ENCODE measurements at places on chromosomes 12 and 14.

DNA sequence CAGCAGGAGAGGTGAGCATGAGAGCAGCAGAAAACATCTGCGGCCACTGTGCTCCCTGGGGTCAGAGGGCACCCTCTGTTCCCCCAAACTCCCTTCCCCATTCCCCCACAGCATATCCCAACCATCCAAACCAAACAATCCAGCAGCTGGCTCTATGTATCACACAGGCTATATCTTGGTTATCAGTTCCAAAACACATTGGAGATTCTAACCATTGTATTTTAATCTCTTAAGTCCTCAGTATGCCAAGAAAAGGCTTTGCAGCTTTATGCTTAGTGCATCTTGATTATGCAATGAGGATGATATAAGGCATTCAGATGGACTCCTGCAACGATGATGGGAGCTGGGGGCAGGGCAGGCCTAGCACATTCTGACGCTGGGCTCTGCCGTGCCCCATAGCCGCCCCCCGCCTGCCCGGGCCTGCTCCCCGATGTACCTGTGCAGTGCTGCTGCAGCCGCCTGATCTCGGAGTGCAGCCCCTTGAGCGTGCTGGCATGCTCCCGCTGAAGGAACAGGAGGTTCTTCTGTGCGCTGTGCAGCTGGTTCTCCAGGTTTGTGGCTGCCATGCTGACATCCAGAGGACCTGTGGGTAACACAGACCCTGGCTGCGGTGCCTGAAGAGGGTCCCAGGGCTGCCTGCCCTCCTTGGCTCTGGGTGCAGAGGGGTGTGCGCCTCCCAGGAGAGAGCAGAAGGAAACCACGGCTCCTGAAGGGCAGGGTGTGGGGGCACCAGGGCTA, 29.6 kb downstream of the CCDC92 start:
- no peak for DNase-seq

DNA sequence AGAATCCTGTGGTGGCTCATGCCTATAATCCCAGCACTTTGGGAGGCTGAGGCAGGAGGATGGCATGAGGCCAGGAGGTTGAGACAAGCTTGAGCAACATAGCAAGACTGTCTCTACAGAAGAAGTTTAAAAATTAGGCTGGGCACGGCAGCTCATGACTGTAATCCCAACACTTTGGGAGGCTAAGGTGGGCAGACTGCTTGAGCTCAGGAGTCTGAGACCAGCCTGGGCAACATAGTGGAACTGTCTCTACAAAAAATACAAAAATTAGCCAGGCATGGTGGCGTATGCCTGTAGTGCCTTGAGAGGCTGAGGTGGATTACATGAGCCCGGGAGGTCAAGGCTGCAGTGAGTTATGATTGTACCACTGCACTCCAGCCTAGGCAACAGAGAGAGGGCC, 998 bp upstream of the CYP27B1 start:
- no peak for DNase-seq

- peak; percentile 79 for DNase-seq
These were observed at the start of gene DDX55 for GRCh38 chr12:123601602-123602489. DDX55 (plus strand) TSS chr12:123602099; CDS start chr12:123602149, 50 bp downstream.

DNA sequence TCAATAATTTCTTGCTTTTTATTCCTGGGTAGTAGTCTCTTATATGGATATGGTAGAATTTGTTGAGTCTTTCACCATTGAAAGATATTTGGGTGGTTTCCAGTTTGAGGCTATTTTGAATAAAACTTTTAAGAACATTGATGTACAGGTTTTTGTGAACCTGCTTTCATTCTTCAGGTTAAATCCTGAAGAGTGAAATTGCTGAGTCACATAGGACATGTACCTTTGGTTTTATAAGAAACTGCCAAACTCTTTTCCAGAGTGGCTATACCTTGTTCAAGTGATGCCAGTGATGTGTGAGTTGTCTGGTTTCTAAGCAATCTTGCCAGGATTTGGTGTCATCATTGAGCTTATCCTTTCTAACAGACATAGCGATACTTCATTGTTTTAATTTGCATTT, 184.6 kb upstream of the PZP start:
- no peak for DNase-seq

- DNase-seq, result no peak
These were observed 166.7 kb upstream of the SYT1 start for GRCh38 chr12:78697817-78698415.

- DNase-seq, result no peak
These were observed 602.8 kb downstream of the ALG10 start for GRCh38 chr12:34625116-34625515.

DNA sequence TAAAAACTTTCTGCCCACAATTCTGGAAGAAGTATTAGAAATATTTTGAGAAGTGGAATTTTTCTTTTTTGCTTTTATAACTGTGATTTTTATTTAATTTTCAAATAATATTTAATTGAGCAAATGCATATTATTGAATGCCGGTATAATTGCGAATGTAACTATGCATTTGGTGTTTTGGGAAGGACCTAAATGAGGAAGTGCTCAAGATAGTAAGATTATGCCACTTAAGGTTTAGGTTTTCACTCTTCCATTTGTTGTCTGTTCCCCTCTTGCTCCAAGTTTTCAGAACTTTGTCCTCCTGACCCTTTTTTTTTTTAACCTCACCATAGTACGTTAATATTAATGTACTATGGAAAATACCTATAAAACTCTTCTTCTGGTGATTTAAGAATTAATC, 85.8 kb downstream of the KIAA0586 start:
- no peak for DNase-seq

DNA sequence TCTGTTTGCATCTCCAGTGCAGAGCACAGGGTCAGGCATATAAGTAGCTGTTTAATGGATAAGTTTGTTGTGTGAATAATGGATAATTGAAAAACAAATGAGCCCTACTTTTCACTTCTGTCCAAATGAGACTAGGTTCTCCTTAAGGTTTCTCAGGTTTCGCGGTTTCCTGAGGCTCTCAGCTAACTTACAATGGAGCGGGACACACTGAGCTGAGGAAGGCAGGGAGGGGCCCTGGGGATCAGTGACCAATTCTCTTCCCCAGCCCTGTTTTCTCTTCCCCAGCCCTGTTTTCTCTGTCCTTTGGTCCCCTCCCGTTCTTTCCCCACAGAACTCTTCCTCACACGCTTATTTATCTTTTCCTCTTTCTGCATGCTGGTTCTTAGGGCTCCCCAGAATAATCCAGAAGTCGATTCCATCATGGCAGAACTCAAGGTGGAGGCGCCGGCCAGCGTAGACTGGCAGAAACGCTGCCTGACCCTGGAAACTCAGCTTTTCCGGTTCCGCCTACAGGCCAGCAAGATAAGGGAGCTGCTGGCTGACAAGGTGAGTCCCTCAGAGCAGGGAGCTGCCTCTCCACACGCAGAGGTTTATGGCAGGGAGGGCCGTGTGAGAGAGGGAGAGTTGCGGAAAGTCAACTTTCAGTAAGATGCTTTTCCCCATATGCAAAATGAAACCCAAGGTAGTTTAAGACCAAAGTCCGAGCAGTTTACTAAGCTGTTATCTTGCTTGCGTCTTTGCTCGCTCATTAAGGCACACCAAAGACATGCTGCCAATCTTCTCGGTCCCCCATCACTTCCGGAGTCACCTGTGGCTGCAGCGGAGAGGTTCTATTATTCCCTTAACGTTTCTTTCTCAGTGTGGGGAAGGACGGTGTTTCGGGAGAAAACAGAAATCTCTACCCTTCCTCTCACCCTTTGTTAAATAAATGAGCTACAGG, 8.6 kb downstream of the PLEKHH1 start:
- no peak for DNase-seq

DNA sequence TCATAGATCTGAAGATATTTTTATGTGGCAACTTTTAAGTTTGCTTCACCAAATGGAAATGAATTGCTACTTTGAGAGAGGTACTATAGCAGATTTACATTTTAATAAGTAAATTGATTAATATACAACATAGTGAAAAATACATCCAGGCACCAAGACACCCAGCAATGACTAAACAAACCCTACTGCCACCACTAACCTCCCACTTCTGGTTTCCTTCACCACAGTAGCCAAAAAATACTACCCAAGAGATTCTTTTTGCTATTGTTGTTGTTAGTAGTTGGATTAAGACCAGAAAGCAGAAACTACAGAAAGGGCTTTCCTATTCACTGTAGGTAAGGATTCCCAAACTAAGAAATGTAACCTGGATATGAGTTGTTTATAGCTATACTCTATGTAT, 54.1 kb downstream of the COCH start:
- no peak for DNase-seq

- no peak for DNase-seq
These were observed 34.7 kb downstream of the GPR19 start for GRCh38 chr12:12661086-12661856.
